Stimulated activated CD8-positive, alpha-beta memory T cell treated with anti-CD3 and anti-CD28 coated beads, Interleukin-7, amount 100 ng/mL, for 1 hour (primary cell): ENCODE measurements at places on chromosomes 12 and 14.

GRCh38 chr12:116066381-116067230, 210.9 kb downstream of the MED13L start:
- DNase-seq = peak; percentile 20

DNA sequence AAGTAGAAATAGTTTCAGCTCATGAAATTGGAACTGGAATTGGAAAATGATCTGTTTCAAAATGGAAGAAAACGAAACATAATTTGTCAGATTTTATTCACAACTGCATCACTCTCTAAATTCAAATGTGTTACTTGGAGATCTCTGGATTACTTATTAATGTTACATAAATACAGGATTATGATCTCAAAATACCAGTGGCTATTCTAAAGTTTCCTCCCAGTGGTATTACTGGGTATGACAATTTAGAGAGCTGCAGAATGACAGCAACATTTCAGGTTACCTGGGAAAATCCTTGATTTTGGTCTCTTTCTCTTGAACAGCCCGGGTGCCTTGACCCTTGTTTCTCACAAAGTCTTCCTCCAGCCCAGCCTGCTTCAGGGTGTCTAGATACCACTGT, 14.2 kb downstream of the FAM161B start:
- no peak for DNase-seq

- no peak for DNase-seq
Measured at GRCh38 chr14:59811815-59812214, 58.8 kb downstream of the RTN1 start.

DNA sequence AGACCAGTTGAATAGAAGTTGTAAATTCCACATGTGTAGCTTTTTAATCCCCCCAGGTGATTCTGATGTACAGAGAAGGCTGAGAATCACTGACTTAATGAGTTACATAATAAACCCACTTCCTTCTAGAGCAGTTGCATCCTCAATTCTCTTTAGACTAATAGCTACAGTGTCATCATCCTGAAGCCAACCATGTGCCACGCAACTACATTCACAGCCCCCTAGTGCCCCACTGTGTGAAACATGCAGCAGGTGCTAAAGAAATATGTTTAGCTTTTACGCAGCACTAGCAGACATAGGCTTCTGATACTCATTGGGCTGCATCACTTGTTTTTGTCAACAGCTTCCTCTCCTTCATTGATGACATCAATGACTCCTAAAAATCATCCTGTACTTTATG, 1168.3 kb downstream of the BCL11B start:
- no peak for DNase-seq

- no peak for DNase-seq
Measured at GRCh38 chr12:662566-663292, 516 bp downstream of the NINJ2 start.

DNA sequence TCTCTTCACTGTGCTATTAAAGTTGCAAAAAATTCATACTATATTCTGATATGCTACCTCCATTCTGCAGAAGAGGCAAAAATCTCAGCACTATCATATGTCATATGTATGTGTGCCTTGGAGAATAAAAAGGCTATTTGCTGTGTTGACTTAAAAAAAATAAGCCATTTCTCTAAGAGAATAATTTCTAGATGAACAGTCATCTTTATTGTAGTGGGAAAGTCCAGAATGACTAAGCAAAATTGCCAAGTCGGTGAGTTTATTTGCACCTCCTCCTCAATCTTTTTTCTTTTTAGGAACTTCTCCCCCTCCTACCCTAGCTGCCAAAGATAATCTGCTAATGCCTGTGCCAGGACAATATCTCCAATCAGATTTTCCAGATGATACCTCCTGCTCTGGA, 353.8 kb upstream of the FAR2 start:
- DNase-seq = no peak

GRCh38 chr12:77548797-77549196, 281.9 kb upstream of the NAV3 start:
- DNase-seq = no peak

DNA sequence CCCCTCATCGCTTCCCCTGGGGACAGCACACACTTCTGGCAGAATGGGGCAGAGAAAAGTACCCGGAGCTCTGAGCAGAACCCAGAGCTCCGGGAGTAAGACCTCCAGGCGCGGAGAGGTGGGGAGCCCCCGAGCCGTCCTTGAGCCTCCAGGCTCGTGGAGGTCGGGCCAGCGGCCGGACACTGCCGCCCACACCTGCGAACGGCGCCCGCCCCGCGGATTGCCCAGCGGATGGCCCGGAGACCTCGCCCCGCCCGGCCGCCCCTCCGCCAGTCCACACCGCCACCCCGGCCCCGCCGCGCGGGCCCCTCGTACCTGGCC, 344 bp downstream of the SPTLC2 start:
- no peak for DNase-seq

DNA sequence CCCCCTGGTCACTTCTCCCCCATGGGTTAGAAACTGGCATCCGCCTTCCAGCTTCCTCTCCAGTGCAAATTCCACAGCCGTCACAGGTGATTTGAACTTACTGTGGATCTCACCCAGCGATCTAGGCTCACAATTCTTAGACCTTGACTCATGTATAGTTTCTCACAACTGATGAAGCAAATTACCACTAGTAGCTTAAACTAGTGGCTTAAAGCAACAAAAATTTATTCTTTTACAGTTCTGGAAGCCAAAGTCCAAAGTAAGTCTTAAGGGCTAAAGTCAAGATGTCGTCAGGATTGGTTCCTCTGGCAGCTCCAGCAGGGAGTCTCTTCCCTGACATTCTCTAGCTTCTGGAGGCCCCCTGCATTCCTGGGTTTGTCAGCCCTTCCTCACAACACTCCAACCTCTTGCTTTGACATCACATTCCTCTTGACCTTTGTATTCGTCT, 117.4 kb downstream of the KTN1 start:
- no peak for DNase-seq

GRCh38 chr12:77575376-77575919, 255.2 kb upstream of the NAV3 start:
- no peak for DNase-seq

GRCh38 chr14:67526676-67527459, 6.2 kb upstream of the PLEKHH1 start:
- DNase-seq = no peak

- DNase-seq = no peak
Measured at GRCh38 chr14:48849741-48850322, 736.3 kb downstream of the RPS29 start.

GRCh38 chr14:49221316-49221715, 364.9 kb downstream of the RPS29 start:
- no peak for DNase-seq
